ENCODE measurements at places on chromosomes 12 and 14.

- DNase-seq = no peak
These were observed 549.2 kb downstream of the GALC start for GRCh38 chr14:87443787-87444186.

DNA sequence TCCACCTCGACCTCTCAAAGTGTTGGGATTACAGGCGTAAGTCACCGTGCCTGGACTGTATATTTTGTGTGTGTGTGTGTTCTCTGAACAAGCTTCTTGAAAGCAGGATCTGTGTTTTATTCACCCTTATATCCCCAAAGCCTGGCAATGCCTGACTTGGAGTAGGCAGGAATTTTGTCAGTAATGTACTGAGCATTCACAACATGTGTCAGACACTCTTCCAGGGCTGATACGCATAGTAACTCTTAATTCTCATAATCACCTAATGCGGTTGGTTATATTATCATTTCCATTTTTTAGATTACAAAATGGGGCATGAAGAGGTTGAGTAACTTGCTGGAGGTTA is 50.4 kb upstream of the PLEKHG3 start:
- no peak for DNase-seq

DNA sequence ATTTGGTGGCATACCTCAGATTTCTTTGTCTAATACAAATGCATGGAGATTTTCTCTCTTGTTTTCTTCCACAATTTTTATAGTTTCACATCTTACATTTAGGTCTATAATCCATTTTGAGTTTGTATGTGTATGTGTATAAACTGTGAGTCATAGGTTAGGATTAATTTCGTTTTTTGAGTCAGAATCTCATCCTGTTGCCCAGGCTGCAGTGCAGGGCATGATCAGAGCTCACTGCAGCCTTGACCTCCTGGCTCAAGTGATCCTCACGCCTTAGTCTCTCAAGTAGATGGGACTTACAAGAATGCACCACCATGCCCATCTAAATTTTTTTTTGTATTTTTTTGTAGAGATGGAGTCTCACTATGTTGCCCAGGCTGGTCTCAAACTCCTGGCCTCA is 71.6 kb downstream of the OTOGL start:
- DNase-seq = no peak

- DNase-seq = no peak
These were observed 16.2 kb downstream of the GPRC5A start for GRCh38 chr12:12907552-12907951.

GRCh38 chr14:105879503-105879866 is 353.1 kb downstream of the TMEM121 start:
- no peak for DNase-seq

- no peak for DNase-seq
These were observed 189.4 kb downstream of the DPF3 start for GRCh38 chr14:72704502-72704901.

- DNase-seq = no peak
These were observed 1251.2 kb downstream of the AACS start for GRCh38 chr12:126316411-126316810.

DNA sequence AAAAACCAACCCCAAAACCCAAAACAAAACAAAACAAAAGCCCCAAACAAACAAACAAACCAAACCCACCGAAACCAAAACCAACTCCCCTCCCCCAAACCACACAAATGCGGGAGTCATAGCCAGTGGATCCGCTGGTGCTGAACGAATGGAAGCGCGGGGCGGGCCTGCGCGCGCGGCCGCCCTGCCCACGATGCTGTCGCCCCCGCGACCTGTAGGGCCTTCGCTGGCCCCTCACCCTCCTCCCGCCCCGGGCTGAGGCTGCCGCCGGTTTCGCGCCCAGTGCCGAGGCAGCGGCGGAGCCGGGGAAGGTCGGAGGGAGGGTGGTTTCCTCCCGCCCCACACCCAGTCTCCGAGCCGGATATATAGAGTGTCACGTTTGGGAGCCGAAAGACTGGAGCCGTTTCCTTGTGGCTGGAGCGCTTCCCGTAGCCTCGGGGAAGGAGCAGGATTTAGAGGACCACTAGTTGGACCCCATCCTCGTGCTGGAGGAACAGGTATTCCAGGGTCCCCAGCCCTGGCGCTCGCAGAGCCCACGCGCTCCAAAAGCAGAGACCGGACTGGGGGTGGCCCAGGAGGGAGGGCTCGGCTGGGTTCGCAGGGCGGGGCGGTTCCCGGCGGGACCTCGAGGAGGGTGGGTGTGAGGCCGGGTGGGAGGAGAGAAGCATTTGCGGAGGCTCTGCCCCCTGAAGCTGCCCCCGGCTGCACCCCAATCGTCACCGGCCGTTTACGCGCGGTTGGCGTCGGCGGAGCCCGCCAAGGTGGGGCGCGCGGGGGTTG is at the start of gene FAR2:
TSS of gene FAR2 (plus strand) at position 368 of the 780 bp plus-strand sequence. CDS start 121,172 bp downstream, outside the sequence.
- DNase-seq = peak; percentile 59

DNA sequence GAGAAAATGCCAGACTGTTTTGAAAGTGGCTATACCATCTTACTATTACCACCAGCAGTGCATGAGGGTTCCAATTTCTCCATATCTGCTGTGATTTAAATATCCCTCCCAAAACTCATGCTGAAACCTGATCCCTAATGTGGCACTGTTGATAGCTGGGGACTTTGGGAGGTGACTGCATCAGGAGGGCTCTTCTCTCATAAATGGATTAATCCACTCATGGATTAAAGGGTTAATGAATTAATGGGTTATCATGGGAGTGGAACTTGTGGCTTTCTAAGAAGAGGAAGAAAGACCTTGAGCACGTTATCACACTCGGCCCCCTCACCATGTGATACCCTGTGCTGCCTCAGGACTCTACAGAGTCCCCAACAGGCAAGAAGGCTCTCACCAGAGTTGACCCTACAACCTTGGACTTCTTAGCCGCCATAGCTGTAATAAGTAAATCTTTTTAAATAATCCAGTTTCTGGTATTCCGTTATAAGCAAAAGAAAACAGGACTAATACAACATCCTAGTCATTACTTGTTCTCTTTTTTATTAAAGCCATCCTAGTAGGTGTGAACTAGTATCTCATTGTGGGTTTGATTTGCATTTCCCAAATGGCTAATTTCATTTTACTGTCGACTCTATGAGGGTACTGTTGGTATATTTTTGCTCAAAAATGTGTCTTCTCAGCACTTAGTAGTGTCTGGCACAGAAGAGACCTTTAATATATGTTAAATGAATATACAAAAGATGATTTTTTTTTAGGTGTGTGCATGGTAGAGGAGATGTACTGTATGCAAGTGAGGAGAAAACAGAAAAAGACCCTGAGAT is 14.3 kb downstream of the PPP1R12A start:
- DNase-seq = no peak

DNA sequence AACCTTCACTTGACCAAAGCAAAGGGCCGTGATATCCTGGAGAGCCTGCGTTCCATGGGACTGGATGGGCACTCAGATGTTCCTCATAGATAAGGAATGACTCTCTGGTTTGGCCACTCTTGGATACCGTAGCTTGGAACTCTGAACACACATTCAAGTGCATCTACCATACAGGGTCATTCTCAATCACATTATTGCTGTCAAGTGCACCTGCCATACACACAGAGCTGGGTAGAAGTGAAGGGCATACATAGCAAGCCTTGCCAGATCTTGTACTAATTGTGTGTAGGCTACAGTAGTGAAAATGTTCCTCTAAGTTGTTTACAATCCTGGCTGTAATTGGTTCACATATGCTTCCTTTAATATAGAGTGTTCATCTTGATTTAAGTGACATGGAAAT is 58.3 kb downstream of the PELI2 start:
- DNase-seq = no peak

DNA sequence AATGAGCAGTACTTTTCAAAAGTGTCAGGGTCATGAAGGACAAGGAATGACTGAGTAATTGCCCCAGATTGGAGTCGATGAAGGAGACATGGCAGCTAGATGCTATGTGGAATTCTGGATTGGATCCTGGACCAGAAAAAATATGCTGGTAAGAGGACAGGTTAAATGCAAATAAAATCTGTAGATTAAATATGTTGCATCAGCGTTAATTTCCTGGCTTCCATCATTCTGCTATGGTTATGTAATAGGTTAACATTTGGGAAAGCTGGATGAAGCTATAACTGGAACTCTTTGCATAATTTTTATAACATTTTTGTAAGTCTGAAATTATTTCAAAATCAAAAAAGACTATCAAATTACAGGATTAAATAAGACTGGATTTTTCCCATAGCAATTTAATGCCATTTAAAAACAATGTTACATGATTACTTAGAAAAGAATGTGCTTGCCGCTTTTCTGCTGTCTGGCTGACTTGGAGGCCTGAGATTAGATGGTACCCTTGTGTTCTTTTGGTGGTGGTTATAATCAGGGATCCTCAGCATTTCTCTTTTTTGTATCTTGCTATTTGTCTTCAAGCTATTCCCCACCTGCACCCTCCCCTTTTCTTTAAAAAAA is 65.1 kb downstream of the FBXW8 start:
- peak; percentile 37 for DNase-seq

DNA sequence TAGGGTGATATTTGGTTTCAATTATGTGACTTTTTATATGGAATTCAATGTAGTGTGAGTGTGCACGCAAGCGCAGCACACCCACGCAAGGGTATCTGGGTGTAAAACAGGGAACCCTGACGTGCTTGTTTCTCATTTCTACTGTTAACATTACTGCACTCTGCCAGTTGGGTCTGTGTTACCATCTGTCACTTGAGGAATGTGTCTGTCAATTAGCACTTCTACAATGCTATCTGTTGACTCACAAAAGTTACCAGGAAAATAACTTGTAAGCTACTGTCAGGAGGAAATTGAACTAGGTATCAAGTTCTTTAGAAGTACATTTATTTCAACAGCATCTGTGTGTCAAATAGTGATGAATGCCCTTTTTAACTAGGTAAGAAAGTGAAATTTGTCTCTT is 695.5 kb upstream of the LRFN5 start:
- no peak for DNase-seq

DNA sequence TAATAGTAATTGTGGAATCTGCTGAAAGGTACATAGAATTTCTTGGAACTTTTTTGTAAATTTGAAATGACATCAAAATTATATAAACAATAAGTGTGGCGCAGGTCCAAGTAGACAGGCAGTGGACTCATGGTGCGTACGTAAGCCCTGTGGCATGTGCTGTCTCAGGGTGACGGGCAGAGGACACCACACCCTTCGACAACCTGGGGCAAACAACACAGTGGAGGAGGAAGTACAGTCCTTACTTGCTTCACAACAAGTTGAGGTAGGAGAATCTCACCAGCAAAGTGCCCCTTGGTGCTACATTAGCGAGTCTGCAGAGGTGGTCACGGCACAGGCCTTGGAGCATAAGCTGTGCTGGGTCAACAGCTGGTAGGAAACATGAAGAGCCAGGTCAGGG is 180.9 kb downstream of the AEBP2 start:
- no peak for DNase-seq

DNA sequence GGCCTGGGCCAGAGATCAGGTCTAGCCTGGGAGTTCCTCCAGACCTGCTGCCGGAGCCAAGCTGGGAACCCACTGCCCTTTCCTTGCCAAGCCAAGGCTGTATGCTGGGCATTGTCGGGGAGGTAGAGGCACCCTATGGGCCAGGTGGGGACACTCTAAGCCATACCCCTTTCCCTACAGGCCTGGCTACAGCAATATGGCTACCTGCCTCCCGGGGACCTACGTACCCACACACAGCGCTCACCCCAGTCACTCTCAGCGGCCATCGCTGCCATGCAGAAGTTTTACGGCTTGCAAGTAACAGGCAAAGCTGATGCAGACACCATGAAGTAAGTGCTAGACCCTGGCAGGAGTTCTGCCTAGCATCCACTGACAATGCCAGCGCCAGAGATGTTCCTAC is 4.9 kb downstream of the MMP14 start:
- no peak for DNase-seq

GRCh38 chr12:95882873-95883272 is 24.1 kb downstream of the SNRPF start:
- DNase-seq = no peak

DNA sequence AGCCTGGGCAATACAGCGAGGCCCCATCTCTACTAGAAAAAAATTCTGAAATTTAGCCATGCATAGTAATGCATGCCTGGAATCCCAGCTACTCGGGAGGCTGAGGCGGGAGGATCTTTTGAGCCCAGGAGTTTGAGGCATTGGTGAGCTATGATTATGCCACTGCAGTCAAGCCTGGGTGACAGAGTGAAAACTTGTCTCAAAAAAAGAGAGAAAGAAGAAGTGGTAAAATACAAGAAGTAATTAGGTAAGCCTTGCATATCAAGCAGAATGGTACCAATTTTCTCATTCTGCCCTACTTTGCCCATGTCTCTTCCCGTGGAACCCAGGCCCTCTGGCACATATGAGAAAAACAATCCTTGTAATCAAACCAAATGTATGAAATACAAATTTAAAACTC is 70.7 kb downstream of the SUSD6 start:
- no peak for DNase-seq

GRCh38 chr12:110282300-110282860 is 1.3 kb downstream of the ATP2A2 start:
- no peak for DNase-seq

- DNase-seq = no peak
These were observed 22.9 kb upstream of the CACNA1C start for GRCh38 chr12:2029851-2030250.

- no peak for DNase-seq
These were observed 156.7 kb downstream of the SLC41A2 start for GRCh38 chr12:104801427-104801826.

DNA sequence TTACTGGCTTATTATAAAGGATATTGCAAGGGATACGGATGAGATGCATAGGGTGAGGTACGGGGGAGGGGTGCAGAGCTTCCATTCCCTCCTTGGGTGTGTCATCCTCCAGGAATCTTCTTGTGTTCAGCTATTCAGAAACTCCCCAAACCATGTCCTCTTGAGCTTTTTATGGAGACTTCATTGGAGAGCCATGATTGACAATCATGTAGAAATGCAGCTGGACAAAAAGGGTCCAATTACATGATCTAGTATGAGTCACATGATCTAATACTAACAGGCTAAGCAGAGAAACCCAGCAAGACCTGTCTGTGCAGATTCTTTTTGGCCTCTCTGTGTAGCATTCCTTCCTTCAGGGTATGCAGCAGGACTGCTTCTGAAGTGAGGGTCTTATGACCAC is 23.9 kb upstream of the FLVCR2 start:
- peak; percentile 10 for DNase-seq

DNA sequence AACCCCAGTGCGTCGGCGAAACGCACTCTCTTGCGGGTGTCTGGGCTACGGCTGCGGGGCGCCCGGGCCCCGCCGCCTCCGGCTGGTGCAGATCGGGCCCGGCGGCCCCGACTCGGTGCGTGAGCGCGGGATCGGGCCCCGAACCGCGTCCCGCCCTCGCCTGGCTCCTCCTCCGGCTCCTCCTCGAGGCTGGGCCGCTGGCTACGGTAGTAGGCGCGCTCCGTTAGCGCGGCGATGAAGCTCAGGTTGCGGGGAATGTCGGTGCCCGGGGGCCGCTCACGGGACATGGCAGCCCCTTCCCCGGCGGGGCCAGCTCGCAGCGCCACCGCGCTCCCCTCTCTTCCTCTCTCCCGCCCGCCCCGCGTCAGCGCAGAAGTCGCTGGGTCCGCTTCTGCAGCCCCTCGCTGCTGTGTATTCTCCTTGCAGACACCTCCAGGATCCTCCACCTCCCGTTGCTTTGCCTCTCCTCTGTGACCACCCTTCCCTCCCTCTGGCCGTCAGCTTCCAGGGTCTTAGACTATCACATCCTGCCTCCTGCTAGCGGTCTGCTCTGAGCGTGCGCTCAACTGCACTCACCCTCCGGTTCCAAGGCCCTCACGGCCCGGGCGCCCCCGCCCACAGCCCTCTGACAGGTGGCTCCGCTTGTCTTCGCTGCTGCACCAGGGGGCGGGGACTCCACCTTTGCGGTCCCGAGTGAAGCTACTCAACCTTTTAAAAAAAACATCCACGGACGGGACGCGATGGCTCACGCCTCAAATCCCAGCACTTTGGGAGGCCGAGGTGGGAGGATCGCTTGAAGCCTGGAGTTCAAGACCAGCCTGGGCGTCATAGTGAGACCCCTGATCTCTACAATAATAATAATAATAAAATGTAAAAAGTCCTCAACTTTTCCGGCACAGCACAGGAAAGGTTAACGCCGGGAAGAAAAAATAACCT is at the start of gene PPP1R3E:
TSS of gene PPP1R3E (minus strand) at position 570 of the 936 bp plus-strand sequence. CDS start at position 287, 283 bp downstream.
- DNase-seq = peak; percentile 74

Data from astrocyte of the hippocampus (primary cell).